Glomerular endothelial cell (primary cell): ENCODE measurements at places on chromosomes 7 and 10. TPM values are rescaled to one million over a fixed set of nuclear protein-coding genes. Genes with fewer than 3 reads are reported as not detected.

Gene CFAP46
- total RNA-seq: 1.9 and 3.2 TPM in 2 replicates

Gene TMEM270
- not detected in 2 replicates for total RNA-seq

Gene C7orf25
- total RNA-seq: 9.5 and 10.5 TPM in 2 replicates

Gene SAMD9
- 8.4 and 16.5 TPM in 2 replicates for total RNA-seq

Gene CFAP70
- 0.39 and 0.41 TPM in 2 replicates for total RNA-seq

Gene BTAF1
- total RNA-seq: 16.7 and 24.0 TPM in 2 replicates

Gene ADCK2
- total RNA-seq: 22.5 and 22.8 TPM in 2 replicates
